ENCODE measurements at places on chromosomes 4 and X.
A peak's percentile ranks its signal among the peaks of the same experiment; 100 is the strongest.

DNA sequence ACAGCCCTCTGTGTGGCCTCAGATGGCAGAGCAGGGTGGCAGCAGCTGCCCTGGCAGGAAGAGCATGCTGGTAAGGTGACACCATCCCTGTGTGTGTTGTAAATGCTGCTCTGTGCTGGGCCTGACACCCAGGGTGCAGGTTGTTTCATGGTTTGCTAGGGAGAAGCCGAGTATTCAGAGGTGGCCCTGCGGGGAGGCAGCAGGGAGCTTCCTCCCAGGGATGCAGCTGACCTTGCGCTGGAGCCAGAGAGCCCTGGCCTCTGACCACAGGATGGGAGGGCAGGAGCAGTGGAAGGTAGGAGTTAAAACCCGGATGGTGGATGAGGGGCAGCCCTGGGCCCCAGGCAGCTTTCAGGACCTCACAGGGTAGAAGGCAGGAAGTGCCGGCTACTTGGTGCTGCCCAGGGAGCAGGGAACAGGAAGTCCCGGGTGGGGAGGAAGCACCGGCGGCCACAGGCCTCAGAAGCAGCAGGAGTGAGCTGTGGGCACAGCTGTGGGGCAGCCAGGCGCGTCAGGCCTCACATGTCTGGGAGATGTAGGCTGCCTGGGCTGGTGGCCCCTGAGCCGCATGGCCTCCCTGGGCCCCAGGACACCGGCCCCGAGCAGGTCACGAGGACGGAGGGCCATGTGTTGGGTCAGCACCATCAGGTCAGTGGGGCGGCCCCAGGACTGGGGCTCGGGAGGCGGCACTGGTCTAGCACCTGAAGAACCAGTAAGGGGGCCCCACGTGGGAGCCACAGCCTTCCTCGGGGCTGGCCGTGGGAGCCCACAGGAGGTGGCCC, 19.1 kb downstream of the SH3BP2 start:
- DNase-seq, result no peak

DNA sequence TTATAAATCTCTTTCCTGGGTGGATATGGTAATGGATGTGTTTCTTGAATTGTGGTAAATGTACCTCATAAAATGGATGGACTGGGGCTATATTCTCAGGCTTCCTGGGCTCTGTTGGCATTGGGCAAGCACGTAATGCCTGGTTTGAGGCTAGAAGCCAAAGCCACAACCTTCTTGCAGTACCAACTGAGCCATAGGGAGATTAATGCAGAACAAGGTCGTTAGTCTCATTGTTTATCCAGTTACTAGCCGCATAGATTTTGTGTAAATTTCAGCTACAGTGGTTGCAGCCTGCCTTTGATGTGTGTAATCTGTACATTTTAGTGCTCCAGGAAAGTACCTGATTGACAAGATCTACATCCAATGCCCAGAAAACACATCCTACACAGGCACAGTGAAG, 7.2 kb upstream of the LEF1 start:
- no peak for DNase-seq

DNA sequence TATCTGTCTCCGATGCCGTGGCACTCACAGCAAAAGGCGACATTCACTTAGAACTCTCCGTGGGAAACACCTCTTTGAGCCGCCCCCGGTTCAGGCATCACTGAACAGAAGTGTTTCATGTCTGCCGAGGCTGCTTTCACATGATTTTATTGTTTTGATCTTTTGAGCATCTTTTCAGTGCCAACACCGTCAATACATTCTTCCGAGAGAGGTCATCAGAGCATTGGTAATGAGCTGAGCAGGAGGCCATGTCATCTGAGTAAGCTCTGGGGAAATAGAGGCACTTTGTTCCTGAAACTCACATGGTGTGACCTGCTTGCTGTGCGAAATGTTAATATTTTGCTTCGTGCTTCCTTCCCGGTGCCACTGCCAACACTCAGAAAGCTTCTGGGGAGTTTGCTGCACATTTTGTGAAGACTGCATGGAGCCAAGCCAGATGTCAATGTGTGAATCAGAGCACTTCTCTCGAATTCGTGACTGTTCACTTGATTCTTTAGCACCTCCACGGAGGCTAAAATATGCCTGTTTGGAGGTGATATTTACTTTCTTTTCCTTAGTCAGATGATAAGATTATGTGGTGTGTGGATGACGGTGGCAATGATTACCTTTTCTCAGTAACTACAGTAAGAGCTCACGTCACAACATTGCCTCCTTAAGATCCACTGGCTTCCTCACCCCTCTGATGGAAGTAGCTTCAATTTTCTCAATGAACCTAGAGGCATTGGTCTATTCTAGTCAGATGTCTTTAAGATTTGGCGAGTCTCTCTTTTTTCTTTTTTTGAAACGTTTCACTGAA, 222.3 kb upstream of the HS3ST1 start:
- no peak for DNase-seq

GRCh38 chrX:148381603-148382002, 118.8 kb upstream of the AFF2 start:
- no peak for DNase-seq

DNA sequence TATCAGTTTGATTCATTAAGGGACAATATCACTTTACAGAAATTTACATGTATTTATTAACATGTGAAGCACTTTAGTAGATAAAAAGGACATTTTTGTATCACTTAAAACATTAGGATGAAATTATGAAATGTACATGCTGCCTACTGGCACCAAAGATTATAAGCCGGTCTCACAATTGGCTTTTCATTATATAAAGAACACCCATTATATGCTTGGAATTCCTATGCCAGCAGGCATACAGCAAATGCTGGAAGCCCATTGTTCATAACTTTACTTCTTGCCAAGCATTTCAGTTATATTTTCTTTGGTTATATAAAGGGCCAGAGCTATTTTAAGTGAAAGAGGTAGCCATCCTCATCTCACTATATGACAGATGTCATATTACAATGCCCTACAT, 145.9 kb downstream of the DMD start:
- DNase-seq, result no peak

DNA sequence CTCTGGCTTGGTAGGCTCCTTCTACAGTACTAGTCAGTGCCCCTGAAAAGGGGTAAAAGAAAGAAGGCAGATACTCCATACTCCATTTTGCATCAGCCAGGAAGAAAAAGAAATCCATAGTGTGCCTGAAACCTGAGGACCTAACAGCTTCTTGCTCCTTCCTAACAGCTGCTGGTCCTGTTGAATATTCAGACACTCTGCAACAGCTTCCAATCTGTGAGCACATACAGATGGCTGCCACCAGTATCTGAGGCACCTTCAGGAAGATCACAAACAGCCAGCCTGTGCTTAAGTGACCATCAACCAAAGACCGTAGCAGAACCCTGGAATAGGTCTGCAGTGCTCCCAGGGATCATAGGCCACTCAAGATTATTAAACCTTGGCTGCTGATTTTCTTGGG, 4.3 kb downstream of the GIMD1 start:
- no peak for DNase-seq

GRCh38 chr4:98929341-98930267, 671 bp upstream of the EIF4E start:
- DNase-seq, result peak; percentile 97

GRCh38 chr4:37892641-37893040, 1.8 kb downstream of the TBC1D1 start:
- no peak for DNase-seq

DNA sequence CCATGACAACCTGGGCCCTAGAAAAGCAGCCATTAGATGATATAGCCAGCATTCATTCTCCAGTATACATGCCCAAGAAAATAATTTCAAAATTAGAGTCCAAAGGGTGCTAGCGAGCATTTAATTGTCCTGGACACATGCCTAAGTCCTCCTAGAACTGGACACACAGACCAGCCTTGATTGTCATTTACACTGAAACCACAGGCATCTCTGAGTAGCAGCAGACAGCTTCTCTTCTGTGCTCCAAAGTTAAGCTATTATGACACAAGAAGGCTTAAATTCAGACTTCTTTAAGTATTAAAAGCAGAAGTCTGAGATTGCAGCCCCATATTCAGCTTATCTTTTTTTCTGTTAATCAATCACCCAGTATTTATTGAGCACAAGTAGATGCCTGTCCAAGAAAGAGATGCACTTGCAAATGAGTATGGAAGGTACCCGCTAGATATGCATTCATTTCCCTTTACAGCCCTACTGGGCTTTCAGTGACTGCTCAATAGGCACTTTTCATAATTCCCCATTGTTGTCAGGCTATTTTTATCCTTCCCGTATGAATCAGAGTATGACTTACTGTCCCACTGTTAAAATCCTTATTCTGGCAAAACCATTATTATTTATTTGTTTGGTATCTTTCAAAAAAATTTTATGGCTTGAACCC, 374.1 kb downstream of the FBXW7 start:
- DNase-seq, result peak; percentile 6
